ENCODE measurements at places on chromosomes 3 and 15.

- DNase-seq: no peak
Observed at GRCh38 chr3:32603064-32603463, 32.4 kb upstream of the DYNC1LI1 start.

DNA sequence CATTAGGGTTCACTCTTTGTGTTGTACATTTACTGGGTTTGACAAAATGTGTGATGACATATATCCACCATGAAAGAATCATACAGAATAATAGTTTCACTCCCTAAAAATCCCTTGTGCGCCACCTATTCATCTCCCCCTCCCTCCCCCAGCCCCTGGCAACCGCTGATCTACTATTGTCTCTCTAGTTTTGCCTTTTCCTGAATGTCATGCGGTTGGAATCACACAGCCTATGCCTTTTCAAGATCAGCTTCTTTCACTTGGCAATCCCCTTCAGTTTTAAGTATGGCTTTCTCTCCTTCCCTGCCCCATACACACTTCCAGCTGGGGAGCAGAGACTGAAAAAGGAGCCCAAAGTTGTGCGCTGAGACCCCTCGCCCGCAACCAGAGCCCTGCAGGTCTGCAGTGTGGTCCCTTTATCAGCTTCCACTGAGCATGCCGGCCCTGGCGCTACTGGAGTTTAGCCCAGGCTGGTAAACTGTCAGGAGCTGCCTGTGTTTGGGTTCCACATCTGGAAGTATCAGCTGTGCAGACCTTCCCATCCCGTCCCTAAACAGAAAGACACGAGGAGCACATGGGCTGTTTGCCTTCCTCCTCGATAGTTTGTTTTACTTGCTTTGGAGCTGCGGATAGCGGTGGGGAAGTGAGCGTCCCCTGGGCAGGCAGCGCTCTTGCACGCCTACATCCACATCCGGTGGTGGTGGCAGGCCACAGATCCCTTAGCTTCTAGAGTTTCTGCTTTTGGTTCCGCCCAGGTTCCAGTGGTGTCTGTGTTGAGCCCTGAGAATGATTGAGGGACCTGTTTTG lies 12.3 kb downstream of the BOC start:
- DNase-seq: no peak

GRCh38 chr15:42080186-42080918 lies 14.0 kb downstream of the PLA2G4D start:
- no peak for DNase-seq

GRCh38 chr15:99212406-99212805 lies 37.0 kb downstream of the TTC23 start:
- DNase-seq: no peak

DNA sequence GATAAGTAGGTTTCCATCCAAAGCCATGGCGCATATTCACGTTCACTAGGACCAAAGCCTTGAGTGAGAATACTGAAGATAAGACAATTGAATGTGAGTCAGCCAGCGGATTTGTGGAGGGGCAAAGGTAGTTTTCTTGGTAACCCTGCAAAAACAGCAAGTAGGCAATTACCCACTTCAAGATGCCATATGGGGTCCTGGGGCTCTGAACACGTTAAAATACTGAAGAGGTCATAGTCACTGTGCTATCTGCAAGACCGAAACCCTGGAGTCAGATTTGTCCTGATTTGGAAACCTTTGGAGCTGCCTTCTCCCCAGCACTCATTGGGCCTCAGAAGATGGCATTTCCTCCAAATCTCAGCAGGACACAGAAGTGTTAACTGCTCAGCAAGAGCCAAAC lies 646.9 kb upstream of the LMCD1 start:
- DNase-seq: no peak

DNA sequence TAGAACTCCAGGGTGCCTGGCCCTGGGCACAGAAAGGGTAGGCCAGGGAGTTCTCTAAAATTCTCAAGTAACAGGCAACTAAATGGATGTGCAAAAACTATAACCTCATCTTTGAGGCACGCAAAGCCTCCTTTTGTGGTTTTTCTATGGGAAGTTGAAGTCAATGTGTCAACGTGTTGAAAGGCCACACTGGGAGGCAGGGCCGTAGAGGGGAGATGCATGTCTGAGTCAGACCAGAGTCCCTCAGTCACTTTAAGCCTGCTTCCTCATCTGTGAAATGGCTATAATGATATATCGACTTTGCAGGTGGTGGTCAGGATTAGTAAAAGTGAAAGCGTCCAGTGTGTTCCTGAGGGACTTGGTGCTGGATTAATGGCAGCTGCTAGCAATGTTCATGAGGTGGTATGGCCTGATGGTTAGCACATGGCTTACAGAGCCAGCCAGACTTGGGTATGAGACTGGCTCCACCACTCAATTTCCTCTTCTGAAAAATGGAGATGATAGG lies 17.0 kb downstream of the TGM5 start:
- DNase-seq: no peak

GRCh38 chr3:171397089-171397488 lies 63.1 kb downstream of the TNIK start:
- no peak for DNase-seq

DNA sequence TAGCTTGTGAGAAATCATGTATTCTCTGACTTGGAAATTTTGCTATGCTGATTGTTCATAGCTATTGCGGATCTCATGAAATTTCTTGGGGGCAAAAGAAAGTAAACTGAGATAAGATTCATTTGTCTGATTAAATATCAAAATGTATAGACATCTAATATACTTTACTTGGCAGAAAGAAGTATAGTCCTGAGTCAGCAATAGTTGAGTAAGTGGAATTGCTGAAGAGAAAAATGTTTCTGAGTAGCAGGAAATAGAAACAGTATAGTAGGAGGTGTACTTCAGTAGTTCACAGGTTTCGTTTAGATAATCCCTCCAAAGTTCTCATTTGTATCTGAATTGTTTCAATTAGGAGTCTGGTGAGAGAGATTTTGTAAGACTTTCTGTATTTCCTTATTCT lies 705.9 kb downstream of the MCTP2 start:
- DNase-seq: no peak

GRCh38 chr3:101735833-101736232 lies 11.4 kb downstream of the CEP97 start:
- DNase-seq: no peak

DNA sequence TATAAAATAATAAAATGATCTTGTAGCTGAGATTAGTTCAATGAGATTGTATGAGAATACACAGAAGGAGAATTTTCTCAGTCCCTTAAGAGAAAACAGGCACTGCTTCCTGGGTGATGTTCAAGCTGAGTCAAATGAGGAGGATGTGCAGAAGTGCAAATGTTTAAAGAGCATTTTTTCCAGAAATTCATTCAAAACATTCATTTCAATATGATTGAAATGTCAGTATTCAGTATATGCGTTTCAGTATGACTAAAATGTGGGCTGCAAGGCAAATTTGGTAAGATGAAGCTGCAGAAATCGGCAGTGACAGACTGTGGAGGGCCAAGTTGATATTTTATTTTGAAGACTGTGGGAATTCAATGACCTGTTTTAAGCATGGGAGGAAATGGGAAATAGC lies 19.3 kb upstream of the PYDC2 start:
- DNase-seq: no peak

DNA sequence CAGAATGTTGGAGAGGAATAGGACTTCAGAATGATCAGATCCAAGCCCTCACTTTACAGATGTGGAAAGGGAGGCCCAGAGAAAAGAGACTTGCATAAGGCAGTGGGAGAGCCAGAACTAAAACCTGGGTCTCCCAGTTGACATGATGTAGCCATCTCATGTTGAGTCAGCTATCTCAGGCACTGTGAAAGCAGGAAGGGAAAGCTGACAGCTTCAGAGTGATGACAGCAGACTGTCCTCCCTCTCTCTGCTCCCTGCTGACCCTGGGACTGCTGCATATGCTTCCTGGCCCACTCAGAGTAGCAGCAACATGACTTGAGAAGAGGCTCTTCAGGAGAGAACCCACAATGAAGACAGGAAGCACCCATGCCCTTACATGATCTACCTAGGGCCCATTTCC lies 14.7 kb downstream of the FHIT start:
- no peak for DNase-seq

DNA sequence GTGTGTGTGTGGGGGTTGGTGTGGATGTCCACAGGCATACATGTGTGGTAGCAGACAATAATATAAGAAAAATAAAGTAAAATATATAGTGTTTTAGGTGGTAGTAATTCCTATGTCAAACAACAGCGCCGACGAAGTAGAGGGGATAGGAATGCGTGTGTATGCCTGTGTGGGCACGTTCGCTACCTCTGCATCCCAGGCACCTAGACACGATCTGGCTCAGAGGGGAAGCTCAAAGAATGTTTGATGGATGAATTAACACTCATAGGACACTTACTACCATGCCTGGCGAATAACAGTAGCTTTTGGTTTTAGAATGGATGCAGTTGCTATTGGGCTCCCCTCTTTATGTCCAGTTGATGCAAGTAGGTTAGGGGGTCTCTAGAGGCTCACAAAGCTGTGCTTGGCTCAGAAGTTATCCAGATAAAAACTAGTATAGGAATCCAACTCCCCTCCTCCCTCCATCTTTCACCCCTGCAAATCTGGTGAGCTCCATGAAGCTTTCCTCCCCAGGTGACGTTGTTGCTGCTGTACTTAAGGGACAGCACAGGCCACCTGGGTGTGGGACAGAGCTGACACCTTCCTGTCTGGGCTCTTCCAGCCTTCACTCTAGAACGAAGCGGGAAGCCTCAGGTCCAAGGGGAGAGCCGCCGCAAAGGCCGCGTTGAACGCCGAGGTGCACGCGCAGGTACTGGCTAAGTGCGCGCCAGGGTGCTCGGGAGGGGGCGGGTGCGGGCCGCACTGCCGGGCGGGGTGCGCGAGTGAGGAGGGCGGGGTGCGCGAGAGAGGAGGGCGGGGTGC lies 192.6 kb upstream of the LYSMD4 start:
- DNase-seq: peak; percentile 87

DNA sequence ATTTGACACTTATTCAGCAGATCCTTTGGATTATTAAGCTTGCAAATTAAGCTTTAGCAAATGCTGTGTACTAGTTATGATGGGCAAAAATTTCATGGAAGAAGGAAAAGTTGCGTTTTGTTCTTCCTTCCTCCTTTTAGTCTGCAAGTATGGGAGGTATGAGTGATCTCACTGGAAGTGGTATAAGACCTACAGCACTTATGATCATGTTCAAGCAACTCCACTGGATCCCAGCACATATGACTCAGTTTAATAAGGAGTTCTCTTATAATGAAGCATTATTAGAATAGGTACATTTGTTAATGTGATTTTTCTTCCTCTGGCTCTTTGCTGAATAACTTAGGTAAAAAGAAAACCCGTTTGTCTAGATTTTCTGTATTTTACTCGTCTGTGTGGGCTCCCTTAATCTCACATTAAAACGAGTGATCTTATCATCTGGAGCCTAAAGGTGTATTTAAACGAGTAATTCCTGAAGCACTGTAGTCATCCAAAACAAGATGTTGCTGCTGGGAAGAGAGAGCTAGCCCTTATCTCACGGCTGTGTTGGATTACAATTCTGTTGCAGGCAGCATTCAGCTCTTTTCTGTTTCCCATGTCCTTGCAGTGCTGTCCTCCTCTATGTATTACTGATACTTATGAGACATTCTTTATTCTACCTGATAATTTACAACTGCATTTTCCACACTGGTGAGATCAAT lies 264.9 kb downstream of the GBE1 start:
- no peak for DNase-seq

GRCh38 chr15:57500979-57501576 lies 90.6 kb upstream of the MYZAP start:
- DNase-seq: no peak

DNA sequence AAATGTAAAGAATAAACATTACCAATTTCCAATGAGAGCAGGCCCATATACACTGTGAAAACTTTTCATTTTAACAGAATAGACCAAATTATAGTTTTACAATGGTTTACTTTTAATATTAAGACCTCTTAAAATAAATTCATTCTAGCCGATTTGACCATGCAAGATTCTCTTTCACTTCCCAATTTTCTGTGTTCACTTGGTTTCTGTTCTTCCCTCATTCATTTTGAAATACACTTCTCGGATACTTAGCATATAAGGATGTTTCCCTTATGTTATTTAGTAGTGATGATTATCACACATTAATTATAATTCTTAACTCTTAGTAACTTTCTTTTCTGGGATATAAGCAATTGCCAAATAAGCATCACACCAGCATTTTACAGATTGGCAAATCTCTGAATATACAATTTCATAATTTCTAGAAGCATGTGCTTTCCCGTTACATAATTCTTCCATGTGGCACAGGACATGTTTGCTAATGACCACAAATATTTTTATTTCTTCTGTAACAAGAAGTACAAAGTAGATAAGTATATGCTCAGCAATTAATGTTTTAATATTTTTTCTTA lies 13.9 kb downstream of the OR5H15 start:
- no peak for DNase-seq

- no peak for DNase-seq
Observed at GRCh38 chr15:45037936-45038335, 14.9 kb downstream of the SORD start.

DNA sequence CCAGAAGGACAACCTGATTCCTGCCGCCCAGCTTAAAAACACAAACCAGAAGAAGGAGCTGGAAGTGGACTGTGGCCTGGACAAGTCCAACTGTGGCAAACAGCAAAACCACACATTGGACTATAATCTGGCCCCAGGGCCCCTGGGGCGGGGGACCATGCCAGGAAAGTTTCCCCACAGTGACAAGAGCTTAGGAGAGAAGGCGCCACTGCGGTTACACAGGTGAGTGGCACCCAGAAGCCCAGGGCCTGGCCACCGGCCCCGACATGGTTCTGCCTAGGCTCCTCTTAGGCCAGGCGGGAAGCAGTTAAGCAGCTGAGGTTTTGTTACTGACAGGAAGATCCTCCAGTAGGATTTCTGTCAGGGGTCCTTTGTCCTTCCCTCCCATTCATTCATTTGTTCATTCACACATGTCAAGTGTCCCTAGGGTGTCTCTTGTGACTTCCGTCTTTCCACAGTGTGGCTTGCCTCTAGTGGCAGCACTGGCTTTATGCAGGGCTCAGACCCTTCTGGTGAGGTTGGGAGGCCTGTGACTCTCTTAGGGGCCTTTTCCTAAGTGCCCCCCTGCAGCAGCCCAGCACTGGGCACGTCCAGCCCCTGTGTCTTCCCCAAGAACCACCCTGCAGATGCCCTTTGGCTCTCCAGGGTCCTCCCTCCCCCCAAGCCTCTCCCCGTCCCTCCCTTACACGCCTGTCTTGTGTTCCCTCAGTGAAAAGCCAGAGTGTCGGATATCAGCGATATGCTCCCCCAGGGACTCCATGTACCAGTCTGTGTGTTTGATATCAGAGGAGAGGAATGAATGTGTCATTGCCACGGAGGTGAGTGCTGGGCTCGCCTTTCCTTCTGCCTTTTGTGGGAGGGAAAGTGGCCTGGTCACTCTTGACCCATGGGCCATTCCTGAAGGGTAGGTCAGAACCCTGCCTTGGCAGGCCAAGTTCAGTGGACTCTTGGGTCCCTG lies 7.8 kb downstream of the DLL4 start:
- no peak for DNase-seq

- no peak for DNase-seq
Observed at GRCh38 chr3:126039870-126040269, 44.1 kb downstream of the SLC41A3 start.

- DNase-seq: no peak
Observed at GRCh38 chr3:65540666-65541065, 498.1 kb downstream of the MAGI1 start.

GRCh38 chr3:47007001-47007400 lies 27.5 kb downstream of the NBEAL2 start:
- DNase-seq: no peak
